ENCODE measurements at places on chromosomes 6 and 20. TPM values are rescaled to one million over a fixed set of nuclear protein-coding genes. Genes with fewer than 3 reads are reported as not detected.

- DNase-seq: no peak
These were observed 199.3 kb downstream of the TFAP2C start for GRCh38 chr20:56828402-56828801.

Gene MATN4
- total RNA-seq: not detected

DNA sequence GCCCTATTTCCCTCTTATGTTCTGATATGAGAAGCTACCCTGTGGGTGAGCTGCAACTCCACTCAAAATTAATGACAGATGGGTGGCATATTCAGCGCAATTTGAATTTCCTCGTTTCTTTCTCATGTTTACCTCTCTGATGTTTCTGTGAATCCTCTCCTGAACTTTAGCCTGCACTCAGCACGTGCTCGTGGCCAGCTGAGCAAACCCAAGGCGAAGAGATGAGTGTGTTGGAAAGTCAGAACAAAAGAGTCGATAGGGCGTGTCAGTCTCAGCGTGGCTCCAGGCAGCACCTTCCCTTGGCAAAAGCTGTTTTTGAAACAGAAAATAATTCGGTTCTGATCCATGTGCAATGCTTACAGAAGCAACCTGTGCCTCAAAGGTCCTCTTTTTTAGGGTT lies 226.1 kb upstream of the GMDS start:
- DNase-seq: no peak

DNA sequence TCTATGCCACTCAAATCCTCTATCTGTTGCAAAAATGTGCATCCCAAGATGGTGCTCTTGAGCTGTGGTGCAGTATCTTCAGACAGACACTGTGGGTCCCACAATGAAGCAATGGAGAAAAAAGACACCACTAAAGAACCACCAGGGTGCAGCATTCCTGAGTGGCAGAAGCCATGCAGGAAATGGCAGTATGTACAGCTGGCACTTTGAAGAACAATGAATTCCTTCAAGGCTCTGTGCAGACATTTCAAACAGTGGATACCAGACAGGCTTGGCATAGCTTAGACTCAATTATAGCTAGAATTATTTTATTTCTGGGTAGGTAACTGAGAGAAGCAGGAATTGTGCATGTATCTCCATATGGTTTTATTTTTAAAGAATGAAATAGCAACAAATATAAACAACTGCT lies 24.0 kb upstream of the HDAC2 start:
- no peak for DNase-seq

Gene XKR7
- not detected for total RNA-seq

- no peak for DNase-seq
These were observed 41.1 kb upstream of the PRDM1 start for GRCh38 chr6:106045077-106045476.

- DNase-seq: peak; percentile 83
These were observed 6.5 kb upstream of the SLC24A3 start for GRCh38 chr20:19205981-19206396.

Gene MCHR2
- not detected for total RNA-seq

GRCh38 chr20:62010551-62011402 lies 54.9 kb downstream of the TAF4 start:
- DNase-seq: peak; percentile 65

DNA sequence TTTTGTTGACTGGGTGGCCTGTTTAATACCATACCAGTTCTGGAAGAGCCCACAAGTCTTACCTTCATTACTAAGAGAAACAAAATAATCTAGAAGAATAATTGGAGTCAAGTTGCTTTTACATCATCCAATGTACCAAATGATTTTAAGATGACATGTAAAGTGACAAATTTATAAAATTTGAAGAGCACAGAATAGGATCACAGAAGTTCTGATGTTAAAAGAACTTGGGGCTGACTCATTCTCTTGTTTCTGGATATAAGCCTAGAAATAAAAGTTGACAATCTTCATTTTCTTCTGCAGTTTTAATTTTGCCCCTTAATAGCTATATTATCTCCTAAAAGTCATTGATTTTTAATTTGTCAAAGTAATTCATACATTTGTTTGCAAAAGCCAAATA lies 317.5 kb upstream of the MARCKS start:
- no peak for DNase-seq

DNA sequence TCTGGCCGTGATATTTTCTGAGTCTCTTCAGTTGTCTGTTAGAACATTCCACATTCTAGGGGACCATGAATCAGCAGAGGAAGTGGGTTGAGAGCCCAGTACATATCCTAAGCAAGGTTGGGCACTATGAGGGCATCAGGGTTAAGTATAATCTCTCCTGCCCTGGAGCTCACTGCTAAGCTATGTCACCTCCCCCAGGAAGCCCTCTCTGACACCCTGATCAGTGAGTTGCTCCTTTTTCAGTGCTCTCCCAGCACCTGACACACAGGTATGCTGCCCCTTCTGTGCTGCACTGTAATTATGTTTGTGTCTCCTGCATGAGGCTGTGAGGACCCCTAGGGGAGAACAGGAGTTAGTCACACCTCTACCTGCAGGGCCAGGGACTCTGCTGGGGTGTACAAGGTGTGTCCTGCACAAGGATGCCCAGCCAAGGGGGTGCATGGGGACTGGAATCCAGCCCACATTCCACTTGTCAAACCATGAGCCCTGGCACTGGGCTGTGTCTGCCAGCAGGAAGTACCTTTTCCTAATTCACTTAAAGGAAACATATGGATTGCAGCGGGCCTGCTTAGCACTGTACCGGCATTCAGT lies 3.9 kb downstream of the RAB44 start:
- DNase-seq: no peak

Gene EMILIN3
- 4.4 TPM for total RNA-seq
